NCI-H1417 (cell line): ENCODE measurements at places on chromosomes 5 and 9.

- DNase-seq = no peak
These were observed 10.7 kb downstream of the PDLIM4 start for GRCh38 chr5:132267931-132268768.

DNA sequence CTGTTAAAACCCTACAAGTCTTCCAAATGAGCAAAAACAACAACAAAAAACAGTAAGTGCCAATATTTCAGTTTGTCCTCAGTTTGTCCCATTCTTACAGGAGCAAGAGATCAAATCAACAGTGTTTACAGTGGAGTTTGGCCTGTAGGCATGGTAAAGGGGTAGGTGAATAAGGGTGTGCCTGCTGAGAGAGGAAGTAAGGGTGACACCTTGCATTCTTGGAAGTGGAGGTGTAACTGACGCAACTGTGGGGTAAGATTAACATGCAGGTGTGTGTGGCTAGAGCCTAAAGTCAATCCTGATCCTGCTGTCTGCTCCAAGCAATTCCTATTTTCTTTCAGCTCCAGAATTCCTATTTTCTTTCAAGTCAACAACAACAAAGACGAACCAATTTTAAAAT lies 43.4 kb downstream of the PFDN1 start:
- DNase-seq = no peak

- no peak for DNase-seq
These were observed 51.0 kb upstream of the IL17B start for GRCh38 chr5:149429839-149430721.

GRCh38 chr5:84091127-84091799 lies 293.4 kb downstream of the EDIL3 start:
- DNase-seq = peak; percentile 43

GRCh38 chr5:14223372-14223771 lies 80.2 kb downstream of the TRIO start:
- DNase-seq = no peak

DNA sequence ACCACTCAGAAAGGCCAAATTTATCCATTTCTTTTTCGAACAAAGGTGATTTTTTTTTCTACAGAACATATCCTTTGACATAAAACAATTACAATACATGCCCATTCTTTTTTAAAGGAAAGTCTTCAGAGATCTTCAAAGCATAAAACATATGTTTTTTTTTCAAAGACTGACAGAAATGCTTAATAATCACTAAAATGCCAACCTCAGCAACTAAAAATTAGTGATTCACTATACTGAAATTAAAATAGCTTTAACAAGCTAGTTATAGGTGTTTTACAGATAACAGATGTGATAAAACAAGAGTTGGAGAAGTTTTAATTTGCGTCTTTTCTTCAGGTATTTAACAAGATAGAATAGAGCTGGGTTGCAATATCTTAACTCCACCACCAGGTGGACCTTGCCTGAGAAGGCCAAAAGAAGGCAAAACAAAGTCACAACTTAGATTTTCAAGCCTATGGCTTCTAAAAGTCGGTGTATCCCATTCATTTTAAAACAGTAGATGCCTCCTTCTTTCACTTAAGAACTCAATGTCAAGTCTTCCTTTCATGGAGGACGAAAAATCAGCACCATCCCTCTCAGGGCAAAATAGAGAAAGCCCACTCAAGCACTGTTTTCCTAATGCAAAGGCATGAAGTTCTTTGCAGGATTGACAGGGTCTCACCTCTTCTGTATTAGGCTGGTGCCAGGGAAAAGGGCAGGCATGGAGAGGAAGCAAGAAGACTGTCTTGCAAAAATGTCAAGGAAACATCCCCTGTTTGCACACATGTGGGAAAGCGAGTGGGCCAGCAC lies 31.1 kb upstream of the CPLX2 start:
- no peak for DNase-seq

DNA sequence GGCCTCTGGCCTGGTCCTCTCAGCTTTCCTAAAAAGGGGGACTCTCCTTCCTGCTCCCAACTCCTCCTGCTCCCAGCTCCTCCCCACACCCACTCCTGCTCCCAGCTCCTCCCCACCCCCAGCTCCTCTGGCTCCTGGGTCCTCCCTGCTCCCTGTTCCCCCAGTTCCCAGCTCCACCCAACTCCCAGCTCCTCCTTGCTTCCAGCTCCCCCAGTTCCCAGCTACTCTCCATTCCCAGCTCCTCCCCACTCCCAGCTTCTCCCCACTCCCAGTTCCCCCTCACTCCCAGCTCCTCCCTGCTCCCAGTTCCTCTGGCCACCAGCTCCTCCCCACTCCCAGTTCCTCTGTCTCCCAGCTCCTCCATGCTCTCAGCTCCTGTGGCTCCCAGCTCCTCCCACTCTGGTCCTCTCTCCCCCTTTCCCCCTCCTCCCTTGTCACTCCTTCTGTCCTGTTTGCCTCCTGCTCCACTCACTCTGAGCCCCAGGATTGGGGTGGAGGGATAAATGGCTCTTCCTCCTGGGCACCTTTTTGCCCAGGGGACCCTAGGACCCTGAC lies 75.7 kb downstream of the KCNT1 start:
- DNase-seq = no peak

DNA sequence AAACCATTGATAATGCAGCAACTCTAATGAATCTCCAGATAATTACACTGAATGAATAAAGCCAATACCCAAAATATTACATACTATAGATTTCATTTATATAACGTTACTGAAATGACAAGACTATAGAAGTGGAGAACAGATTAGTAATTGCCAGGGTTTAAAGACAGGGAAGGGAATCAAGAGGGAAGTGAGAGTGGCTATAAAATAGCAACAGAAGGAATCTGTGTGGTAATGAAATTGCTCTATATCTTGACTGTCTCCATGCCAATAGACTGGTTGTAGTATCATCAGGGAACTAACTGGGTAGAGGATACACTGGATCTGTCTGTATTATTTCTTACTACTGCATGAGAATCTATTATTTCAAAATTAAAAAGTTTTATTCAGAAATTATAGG lies 396.5 kb upstream of the RPS23 start:
- DNase-seq = no peak

- DNase-seq = no peak
These were observed 551.7 kb downstream of the MAT2B start for GRCh38 chr5:164057121-164057520.

GRCh38 chr5:151196556-151197290 lies 27.2 kb downstream of the CCDC69 start:
- DNase-seq = no peak
